ENCODE measurements at places on chromosomes 7 and 10. TPM values are rescaled to one million over a fixed set of nuclear protein-coding genes. Genes with fewer than 3 reads are reported as not detected.

DNA sequence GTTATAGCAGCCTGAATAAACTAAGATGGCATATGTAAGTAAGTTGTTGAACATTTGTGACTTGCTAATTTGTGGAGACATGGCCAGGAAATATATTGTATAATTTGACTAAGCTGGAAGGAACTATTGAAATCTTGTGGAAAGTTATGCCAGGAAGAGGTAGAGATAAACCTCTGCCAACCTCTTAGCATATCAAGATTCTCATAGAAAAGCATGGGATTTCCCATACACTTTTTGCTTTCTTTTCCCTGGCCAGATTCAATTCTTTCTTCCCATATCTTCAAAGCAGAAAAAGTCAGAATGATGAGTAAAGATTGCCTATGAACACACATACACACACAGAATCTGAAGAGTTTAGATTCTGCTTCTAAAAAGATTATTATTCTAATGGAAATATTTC, 216.2 kb downstream of the SEMA3D start:
- no peak for DNase-seq

- peak; percentile 59 for DNase-seq
Measured at GRCh38 chr10:7797582-7797981, 9.6 kb downstream of the ATP5F1C start.

GRCh38 chr10:21041763-21042458, 144.8 kb upstream of the NEBL start:
- no peak for DNase-seq

DNA sequence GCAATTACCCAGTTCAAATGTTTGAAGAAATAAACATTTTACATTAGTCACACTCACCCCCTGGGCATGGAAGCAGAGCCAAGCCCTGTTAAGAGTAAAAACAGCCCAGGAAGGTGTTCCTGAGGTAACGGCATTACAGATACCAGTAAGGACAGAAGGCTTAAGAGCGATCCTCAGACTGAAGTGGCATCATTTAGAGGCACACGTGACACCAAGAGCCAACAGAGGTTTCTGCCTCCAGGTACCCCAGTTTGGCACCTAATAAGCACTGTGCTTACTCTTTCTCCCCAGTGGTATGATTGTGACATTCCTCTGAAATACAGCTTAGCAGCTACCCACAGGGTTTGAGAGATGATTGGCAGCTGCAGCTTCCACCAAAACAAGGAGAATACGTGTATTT, 17.2 kb downstream of the MMS19 start:
- DNase-seq, result no peak

Gene AMZ1
- total RNA-seq, result not detected

Gene UPK3B
- total RNA-seq, result 0.32 TPM

Gene SLC39A12
- not detected for total RNA-seq

DNA sequence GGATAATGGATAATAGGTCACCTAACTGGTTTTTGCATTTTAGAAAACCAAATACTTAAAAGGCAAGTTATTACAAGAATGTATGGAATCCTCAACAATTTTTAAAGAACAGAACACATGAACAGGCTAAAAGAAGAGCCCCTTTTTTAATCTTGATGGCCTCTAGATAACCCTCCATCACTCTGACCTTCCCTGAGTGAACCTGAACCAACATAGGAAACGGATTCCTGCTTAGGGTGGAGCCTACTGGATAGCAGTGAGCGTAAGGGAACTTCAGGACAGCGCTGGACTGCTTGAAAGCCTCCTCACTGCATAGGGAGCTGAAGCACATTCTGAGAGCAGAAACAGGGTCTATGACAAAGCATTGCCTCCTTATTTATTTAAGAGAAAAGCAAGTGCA, 20.5 kb downstream of the TRPV5 start:
- no peak for DNase-seq

DNA sequence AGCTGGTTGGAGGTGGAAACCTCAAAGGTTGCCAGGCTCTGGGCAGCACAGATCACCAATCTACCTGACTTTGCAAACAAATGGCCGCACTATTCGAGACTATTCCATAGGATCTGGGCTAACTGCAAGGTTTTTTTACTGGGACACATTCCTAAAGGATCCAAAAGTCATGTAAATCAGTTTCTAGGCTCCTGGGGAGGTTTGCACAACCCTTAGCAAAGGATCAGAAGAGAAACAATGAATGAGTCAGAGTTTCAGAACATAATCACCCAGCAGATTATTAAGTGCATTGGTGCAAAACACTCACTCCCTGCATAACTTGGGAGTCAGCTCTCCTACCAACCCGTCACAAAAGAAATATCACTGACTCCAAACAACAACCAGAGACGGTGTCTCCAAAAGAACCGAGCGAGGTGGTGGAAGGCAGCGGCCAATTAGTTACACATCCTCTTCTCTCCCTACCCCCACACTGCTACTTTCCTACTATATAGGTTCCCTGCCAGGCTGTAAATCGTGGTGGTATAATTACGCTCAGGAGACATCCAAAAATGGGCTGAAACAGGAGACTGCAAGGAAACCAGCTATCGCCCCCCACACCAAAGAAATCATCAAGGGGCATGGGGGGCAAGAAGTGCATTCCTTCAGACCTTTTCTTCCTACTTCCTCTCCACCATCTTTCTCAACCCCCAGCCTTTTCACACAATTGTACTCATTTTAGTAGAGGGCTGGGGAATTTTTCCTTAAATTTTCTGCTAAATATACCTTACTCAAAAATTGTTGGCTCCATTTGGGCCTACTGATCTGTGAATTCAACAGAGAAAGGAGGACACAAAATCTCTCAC, 3.2 kb downstream of the UBE2H start:
- no peak for DNase-seq
